Suppressor macrophage (primary cell): ENCODE measurements at places on chromosomes 13 and 19.

- no peak for DNase-seq
These were observed 1.8 kb downstream of the FXYD7 start for GRCh38 chr19:35144600-35145436.

GRCh38 chr13:21130116-21130515 is 46.2 kb downstream of the SKA3 start:
- DNase-seq: no peak

DNA sequence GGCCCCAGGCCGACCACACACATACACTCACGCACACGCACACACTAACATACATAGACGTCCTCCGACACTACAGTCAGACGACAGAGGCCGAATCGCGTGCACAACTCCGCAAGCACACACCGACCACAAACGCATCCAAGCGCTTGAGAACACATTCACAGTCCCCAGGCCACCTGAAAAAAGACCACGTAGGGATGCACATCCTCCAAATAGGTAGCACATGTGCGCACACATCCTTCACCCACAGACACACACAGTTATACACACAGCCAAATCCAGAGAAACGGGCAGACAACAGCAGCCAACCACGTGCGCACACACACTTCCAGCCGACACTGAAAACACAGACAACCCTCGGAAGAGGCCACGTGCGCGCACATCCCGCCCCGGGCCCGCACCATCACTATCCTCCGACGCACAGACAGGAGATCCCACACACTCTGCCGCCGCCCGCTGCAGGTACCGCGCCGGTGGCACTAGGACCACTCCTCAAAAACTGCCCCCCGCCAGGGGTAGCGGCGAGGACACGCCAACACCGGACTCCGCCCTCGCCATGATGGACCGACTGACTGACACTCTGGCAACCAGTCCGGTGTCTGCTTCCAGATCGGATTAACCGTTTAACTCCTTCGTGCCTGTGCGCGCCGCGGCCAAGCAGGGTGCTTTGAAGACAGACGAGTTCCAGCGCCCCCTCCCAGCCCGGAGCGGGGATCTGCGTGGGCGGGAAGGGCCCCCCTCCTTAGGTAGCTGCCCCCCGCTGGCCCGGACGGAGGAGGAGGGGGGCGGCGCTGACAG is 493 bp upstream of the PDE4A start:
- peak; percentile 57 for DNase-seq

- peak; percentile 83 for DNase-seq
These were observed 51.9 kb downstream of the DNM2 start for GRCh38 chr19:10769533-10770491.

GRCh38 chr13:21529146-21529893 is 70.2 kb upstream of the ZDHHC20 start:
- DNase-seq: no peak

- no peak for DNase-seq
These were observed 44.2 kb upstream of the RNF113B start for GRCh38 chr13:98221234-98221633.

DNA sequence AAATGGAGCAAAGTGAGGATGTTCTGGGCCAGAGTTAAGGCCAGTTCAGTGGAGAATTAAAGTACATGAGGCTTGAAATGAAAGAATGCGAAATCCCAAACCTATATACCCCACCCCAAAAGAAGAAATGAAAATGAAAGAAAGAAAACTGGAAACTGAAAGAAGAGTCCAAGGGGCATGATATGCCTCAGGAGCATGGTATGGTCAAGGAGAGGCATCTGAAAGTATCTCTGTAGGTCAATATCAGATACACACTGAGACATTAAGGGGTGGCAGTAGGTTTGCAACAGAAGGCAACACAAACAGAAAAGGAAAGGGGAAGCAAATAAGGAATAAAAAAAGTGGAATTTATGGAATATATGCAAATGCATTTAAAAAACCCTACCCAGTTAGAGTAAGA is 166.5 kb downstream of the COG6 start:
- no peak for DNase-seq

DNA sequence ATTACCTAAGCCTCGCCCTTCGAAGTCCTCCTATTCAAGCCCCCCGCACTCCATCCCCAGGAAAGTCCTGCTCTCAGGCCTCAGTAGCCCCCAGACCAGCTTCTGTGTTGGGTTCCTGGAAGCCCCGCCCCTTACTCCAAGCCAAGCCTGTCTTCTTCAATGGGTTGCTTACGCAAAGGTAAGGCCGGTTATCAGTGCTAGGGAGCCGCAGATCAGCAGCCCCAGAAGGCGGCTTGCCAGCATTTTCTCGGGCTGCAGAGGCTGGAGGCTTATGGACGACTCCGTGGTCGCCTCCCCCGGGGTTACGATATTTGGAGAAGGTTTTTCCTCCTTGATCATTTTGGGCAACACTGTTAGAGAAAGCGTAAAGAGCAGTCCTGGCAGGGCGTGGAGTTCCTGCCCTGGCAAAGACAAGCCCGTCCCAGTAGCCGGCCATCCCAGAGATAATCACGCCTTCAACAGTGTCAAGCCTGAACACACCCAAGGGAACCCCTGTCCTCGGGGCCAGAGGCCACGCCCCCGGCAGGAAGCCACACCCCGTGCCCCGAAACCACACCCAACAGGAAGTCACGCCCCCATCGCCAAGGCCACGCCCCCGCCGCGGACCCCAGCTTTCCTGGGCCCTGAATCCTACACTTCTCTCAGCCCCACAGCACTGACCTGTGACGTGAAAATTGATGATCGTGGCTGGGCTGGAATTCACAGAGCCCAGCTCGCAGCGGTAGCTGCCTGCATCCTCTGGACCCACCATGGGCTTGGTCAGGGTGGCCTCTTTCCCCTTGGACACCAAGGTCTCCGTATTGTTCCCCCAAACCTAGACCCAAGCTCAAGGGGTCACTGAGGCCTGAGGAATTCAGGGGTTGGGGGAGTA is 954 bp upstream of the RASIP1 start:
- DNase-seq: peak; percentile 43

DNA sequence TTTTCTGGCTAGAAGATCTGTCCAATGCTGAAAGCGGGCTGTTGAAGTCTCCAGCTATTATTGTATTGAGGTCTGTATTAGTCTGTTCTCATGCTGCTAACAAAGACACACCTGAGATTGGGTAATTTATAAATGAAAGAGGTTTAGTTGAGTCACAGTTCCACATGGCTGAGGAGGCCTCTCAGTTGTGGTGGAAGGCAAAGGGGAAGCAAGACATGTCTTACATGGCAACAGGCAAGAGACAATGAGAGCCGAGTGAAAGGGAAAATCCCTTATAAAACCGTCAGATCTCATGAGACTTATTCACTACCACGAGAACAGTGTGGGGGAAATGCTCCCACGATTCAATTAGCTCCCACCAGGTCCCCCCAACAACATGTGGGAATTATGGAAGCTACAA is 980.4 kb downstream of the SLITRK5 start:
- no peak for DNase-seq

GRCh38 chr13:106573868-106574267 is 5.9 kb upstream of the ARGLU1 start:
- no peak for DNase-seq

DNA sequence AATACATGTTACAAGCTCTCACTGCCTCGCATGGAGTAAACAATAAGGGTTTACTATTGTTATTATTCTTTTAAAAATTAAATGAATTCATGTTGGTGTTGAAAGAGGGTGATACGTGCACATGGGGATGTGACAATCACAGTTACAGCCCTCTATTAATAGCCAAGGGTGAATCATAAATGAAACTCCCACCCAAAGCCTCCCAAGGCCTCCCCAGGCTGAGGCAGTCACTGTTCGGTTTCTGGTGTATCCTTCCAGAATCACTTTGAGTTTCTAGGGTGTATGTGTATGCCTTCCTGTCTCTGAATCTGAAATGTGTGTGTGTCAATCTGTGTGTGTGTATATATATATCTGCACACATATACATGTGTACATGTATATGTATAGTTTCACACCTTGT is 73.4 kb downstream of the AKAP11 start:
- no peak for DNase-seq

DNA sequence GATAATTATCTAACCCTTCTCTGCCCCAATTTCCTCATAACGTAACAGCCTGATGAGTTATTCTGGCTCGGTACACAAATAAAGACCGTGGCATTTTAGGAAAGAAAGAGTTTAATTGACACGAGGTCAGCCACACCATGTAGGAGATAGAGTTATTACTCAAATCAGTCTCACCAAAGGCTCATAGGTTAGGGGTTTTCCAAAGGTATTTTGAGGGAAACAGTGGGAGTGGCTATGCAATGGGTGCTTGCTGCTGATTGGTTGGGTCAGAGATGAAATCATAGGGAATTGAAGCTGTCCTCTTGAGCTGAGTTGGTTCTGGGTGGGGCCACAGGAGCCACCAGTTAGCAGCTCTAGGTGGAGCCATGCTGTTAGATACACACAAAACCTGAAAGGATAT is 137.5 kb downstream of the FREM2 start:
- DNase-seq: no peak

- no peak for DNase-seq
These were observed 16.8 kb downstream of the ELL start for GRCh38 chr19:18504886-18505610.
